ENCODE measurements at places on chromosomes 13 and 19.
A peak's percentile ranks its signal among the peaks of the same experiment; 100 is the strongest.

GRCh38 chr19:39524495-39524894 is 8.2 kb downstream of the EID2B start:
- no peak for DNase-seq

DNA sequence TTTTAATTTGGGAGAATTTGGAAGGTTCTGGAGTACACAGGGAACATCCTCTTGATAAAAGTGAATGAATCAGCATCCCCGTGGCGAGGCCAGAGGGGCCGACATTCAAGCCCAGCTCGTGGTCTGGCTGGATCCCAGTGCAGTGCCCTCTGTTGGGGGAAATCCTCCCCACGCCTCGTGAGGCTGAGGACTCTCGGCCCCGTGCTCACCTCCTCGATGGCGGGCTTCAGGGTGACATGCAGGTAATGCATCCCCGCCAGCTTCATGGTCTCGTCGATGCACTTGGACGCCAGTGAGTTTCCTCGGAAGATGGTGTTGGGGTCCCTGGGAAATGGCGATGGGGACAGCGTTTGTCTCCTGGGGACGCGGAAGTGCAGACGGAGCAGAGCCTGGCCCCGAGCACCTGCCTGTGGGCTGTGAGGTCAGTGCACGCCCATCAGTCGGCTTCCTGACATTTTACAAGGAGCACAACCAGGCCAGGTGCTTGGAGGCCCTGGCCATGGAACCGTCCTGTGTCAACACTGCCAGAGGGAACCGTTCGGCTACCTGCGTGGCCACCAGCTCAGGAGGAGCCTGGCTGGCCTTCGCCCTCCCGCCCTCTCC is 43.3 kb upstream of the C13orf46 start:
- DNase-seq = peak; percentile 43

DNA sequence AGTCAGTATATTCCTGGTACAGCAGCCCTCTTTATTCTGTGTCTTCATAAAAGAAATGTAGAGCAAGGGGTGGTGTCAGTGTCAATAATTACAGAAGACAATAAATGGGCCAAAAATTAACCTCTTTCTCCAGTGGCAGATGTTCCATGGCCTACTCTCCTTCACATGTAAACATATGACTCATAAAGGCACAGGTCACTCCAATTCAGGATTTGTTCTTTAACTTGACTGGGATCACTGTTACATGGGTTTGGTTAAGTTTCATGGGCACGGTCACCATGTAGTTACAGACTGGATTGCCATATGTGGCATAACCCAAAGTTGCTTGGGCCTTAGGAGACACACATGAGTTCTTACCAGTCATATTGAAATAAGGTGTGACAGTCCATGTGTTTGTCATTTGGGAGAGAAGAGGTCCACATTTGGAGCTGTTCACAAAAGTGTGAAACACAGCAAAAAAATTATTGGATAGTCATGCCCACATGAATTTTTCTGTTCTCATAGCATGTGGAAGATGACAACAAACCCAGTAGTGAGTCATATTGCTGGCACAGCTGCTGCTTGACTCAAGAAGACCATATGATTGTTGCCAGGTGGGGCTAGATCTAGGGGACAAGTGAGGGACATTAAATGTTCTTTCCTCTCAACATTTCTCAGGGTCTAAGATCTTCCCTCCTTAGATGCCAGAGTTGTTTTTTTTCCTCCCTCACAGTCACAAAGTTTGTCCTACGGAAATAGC is 68.1 kb upstream of the HTR2A start:
- peak; percentile 69 for DNase-seq

DNA sequence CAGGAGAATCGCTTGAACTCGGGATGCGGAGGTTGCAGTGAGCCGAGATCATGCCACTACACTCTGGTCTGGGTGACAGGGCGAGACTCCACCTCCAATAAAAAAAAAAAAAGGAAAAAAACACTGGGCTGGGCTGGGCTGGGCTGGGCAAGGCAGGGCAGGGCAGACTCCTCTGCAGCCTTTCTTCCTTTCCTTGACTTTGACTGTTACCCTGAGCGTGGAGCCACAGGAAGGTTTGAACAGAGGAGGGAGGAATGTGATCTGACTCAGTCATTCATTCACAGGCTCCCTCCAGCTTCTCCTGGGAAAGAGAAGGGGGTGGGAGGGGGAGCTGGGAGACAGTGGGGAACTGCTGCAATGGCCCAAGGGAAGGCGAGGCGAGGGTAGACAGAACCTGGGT is 2.7 kb upstream of the ACTN4 start:
- no peak for DNase-seq

DNA sequence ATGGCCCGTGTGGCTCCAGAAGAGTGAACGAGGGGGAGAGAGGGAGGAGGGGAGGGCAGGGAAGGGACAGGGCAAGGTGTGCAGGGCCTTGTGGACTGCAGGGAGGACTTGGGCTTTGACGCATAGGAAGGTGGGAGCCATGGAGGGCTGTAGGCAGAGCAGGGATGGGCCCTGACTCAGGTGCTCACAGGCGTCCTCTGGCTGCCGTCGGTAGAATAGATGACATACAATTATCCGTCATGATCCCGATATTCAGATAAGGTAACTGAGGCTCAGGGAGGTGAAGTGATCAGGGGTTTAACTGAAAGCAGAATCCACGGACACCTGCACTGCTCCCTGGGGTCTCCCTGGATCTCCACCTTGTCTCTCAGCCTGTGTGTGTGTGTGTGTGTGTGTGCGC is 3.4 kb downstream of the C3 start:
- no peak for DNase-seq
